Cardiac muscle cell (in vitro differentiated cells and primary cell): ENCODE measurements at places on chromosomes 7 and 10. TPM values are rescaled to one million over a fixed set of nuclear protein-coding genes. Genes with fewer than 3 reads are reported as not detected.

GRCh38 chr10:86213148-86213547 is 153.4 kb downstream of the GRID1 start:
- H3K4me1 ChIP-seq: no peaks in the 10 kb centered on the region
- H3K36me3 ChIP-seq: no peaks in the 10 kb centered on the region
- no peak overlapping the region for H3K4me3 ChIP-seq
- peaks cover 3% of the 10 kb centered on the region for H3K27me3 ChIP-seq
- no peak for DNase-seq

DNA sequence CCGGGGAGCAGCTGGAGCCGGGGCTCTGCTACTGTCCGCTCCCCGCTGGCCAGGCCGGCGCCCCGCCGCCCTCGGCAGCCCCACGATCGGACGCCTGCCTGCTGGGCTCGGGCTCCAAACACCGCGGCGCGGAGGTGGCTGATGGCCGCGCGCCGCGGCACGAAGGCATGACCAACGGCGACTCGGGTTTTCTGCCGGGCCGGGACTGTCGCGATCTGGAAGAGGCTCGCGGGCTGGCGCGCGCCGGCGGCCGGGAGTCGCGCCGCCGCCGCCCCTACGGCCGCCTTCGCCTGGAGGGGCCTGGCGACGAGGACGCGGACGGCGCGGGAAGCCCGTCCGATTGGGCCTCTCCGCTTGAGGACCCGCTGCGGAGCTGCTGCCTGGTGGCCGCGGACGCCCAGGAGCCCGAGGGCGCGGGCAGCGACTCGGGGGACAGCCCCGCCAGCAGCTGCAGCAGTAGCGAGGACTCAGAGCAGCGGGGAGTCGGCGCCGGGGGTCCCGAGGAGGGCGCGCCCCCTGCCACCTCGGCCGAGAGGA is 570 bp downstream of the TBC1D12 start:
- peak overlapping the region; percentile 85 for H3K4me3 ChIP-seq
- peak; percentile 76 for DNase-seq
- peak overlapping the region; percentile 80 for H3K27ac ChIP-seq
- no peaks in the 10 kb centered on the region for H3K27me3 ChIP-seq
- H3K4me1 ChIP-seq: peaks cover 6% of the 10 kb centered on the region
- H3K36me3 ChIP-seq: no peaks in the 10 kb centered on the region

- H3K4me1 ChIP-seq: no peaks in the 10 kb centered on the region
- DNase-seq: no peak
- no peak overlapping the region for H3K27ac ChIP-seq
Measured at GRCh38 chr10:45163315-45163975, 152.0 kb downstream of the OR13A1 start.

Gene LRGUK
- polyA plus RNA-seq: 0.10 TPM in 1 of 2 replicates, not detected in the other

Gene SPAM1
- not detected in 2 replicates for polyA plus RNA-seq
